Activated T-helper 17 cell treated with anti-CD3 and anti-CD28 coated beads, Interleukin-2, amount 50 U/mL, for 72 hours (primary cell): ENCODE measurements at places on chromosomes 16 and 17. TPM values are rescaled to one million over a fixed set of nuclear protein-coding genes. Genes with fewer than 3 reads are reported as not detected.

GRCh38 chr17:78923660-78924453 lies 1.3 kb downstream of the TIMP2 start:
- peak; percentile 74 for ATAC-seq

DNA sequence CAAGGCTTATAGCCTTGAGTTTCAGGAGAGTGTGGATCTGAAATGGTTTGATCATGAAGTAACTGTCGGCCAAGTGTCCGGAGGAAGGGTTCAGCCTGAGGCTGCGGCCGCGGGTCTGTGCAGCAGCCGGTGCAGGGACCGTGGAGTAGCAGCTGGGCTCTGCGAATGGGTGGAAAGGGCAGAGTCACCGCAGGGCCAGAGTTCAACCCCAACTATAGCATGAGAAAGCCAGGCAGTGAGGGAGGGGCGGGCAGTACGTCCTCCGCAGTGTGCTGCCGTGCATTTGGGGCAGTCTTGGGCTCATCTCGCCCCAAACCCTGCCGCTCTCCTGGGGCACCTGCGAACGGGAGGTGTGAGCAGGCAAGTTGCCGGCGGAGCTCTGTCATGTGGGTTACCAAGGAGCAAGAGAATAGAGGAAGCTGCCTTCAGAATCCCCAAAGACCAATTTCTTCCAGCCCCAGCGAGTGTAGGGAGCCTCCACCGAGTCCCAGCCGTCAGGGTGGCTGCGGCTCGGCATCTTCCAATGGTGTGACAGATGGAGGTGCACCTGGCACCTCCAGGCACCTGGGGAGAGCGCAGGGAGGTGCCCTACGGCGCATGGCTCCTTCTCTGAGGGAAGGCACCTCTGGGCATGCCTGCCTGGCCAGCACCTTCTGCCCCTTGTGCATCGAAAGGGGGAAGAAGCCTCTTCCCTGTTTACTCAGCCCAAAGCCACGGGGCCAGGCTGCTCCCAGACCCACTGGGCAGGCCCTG lies 87.3 kb downstream of the RPA1 start:
- ATAC-seq = no peak

DNA sequence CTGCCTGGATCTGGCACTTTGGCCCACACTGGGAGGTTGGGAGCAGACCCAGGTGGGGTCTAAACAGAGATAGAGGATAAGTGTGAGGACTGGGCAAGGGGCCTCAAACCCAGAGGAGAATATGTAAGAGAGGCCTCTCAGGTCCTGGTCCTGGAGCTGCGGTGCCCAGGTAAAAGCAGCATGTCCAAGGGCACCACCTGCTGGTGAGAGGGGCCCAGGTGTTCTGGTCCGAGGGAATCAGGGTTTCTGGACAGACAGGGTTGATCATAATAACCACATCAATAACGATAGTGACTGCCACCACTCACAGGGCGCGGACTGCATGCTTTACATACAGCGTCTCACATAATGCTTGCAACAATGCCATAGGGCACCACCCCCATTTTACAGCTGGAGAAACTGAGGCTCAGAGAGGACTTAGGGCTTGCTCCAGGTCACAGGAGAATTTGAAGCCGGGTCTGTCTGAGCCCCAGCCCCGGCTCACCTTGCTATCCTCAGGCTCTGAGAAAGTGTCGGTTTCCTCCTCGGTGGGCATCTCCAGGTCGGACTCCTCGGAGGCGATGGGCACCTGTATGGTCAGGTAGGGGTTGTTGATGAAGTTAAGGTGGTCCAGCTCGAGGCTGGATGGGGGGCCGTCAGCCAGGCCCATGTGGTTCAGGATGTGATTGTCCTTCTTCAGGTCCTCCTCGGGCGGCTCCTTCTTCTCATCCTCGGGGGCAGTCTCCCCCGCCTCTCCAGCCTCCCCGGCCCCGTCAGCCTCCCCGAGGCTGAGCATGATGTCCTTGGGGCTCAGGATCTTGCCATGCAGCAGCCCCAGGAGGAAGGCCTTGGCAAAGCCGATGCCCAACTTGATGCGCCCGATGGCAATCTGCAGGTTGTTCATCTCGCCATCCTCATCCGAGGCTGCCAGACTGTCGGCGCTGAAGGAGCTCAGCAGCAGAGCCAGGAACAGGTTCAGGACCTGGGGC lies 19.1 kb upstream of the CD79B start:
- no peak for ATAC-seq

GRCh38 chr17:11990363-11990983 lies 6.8 kb downstream of the ZNF18 start:
- ATAC-seq = no peak

DNA sequence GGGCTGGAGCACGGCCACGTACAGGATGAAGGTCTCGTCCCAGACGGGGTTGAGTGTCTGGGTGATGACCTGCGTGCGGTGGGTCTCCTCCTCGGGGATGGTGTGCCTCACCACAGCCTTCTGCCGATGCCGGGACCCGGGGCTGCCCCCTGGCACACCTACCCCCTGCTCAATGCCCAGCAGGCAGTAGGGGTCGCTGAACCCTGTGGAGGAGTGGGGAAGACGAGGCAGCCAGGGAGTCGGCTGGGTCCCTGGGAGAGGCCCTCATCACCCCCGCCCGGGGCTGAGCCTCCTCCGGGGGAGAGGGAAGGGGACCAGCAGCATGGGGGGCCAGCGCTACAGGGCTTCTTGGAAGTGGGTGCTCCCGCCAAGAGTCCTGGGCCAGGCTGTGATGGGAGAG lies 1.8 kb downstream of the UNC13D start:
- no peak for ATAC-seq

KRTAP4-9 gene
- not detected for total RNA-seq

- no peak for ATAC-seq
Measured at GRCh38 chr17:29838961-29839360, 91.1 kb downstream of the SSH2 start.

KRT12 gene
- not detected for total RNA-seq

GRCh38 chr17:44780161-44780560 lies 21.4 kb downstream of the ADAM11 start:
- no peak for ATAC-seq

- ATAC-seq = no peak
Measured at GRCh38 chr17:66799849-66800537, 34.9 kb upstream of the CACNG5 start.

DNA sequence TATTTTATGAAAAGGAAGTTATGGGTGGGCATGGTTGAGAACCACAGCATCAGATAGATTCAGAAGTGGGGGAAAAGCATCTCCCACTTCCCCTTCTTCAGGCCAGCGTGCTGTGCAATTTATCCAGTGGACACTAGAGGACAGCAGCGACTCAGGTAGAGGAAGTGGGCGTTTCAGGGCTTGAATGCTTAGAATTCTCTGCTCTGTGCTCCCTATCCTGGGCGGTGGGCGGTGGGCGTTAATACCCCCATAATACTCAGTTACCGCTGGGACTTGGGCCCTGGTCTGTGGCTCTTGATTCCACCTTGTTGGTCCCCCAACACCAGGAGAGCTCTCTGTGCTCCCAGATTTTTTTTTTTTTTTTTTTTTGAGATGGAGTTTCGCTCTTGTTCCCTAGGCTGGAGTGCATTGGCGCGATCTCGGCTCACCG lies 3.7 kb upstream of the LYZL6 start:
- peak; percentile 50 for ATAC-seq

DNA sequence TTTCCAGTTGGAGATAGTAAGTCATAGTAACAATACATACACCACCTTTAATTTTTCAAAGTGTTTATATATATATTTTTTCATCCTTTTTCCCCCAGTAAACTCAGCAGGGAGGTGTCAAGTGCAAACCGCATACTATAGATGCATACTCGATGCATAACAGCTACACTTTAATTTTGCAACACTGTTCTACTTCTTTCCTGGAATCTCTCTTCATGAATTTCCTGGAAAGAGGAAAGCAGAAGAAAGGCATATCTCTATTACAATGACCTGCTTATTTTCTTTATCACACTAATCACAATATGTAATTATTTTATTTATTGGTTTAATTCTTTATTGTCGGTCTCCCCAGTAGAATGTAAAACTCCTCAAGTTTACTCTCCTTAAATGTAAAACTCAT lies 140.0 kb downstream of the SNX11 start:
- ATAC-seq = no peak

DNA sequence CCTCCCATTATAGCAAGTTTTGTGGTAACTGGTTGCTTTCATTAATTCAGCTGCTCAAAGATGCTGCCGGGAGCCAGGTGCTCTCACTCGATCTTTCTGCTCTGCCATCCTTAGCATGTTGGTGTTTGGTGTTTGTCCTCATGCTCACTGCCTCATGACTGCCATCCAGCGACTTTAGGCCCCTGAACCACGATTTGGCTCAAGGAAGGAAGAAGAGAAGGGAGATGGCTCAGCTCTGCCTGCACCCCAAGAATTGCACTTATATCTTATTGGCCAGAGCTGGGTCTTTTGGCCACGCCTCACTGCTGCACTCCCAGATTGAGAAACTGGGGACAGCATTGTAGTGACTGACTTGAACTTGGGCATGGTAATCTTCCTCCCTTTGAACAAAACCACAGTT lies 52.7 kb downstream of the ARSG start:
- ATAC-seq = no peak

DNA sequence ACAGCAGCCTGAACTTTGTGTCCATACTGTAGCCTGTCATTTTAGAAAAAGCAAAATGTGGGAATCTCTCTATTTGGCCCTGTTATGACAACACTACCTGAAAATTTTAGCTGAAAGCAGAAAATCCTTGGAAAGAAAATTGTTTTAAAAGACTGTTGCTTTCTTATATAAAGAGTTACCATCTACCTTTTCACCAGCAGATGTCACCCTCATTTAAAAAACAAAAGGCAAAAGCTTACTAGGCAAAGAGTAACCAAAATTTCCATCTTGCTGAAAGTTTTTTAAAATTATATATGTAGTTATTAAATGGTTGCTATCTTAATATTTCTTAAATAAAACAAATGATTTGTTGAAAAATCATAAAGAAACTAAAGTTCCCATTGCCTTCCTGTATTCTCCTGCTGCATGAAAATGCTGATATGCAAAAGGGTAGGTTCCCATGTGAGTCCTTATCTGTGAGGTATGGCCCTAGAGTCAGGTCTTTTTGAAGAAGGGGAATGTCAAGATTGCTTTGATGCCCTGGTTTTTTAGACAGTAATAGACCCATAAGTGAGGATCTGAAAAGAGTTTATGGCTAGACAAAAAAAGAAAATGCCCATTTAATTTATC lies 61.0 kb downstream of the TNRC6C start:
- no peak for ATAC-seq

SLC9A5 gene
- 3.5 TPM for total RNA-seq

DNA sequence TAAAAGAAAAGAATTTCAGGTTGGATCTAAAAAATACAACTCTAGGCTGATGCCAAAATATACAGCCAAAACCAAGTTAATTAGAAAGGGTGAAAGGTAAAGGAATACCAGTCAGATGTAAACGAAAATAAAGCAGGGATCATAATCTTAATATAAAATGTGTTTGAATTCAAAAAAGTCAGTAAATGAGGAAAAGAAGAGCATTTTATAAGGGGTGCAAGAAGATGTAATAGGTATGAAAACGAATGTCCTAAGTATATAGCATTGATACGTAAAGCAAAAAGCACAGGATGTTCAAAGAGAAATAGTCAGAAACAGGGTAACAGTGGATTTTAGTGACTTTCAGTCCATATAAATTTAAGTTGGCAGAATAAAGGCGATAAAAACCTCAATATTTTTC lies 2.5 kb downstream of the OR3A1 start:
- ATAC-seq = no peak

C1QL1 gene
- 0.34 TPM for total RNA-seq

DNA sequence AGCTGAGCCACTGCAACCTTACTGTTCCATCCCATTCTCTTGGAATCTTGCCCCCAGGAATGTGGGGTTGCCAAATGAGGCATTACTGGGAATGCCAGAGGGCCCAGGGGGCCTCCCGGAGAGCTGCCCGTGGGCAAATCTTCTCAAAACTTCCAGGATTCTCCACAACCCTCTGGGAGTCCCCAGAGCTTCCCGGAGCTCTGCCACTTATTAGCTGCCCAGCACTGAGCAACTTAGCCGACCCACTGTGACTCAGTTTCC lies 306.0 kb downstream of the FOXL1 start:
- ATAC-seq = no peak

DNA sequence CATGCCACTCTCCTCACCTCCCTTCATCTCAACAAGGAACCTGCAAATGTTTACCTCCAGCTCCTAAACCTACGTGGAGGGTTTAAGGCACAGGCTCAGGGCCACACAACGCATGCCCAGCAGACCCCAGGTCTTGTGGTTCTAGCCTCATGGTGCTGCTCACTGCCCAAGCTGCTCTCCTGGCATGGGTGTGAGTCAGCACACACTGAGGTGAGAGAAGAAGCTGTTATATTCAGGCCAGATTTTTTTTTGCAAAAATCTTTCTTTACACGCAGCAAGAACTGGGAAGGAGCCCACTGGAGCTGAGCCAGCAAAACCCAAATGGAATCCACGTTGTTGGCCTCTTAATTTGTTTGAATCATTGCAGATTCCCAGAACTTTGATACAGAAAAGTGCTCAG lies 5.5 kb upstream of the C16orf96 start:
- no peak for ATAC-seq

- ATAC-seq = no peak
Measured at GRCh38 chr17:61449707-61450640, 2.2 kb upstream of the TBX4 start.

DNA sequence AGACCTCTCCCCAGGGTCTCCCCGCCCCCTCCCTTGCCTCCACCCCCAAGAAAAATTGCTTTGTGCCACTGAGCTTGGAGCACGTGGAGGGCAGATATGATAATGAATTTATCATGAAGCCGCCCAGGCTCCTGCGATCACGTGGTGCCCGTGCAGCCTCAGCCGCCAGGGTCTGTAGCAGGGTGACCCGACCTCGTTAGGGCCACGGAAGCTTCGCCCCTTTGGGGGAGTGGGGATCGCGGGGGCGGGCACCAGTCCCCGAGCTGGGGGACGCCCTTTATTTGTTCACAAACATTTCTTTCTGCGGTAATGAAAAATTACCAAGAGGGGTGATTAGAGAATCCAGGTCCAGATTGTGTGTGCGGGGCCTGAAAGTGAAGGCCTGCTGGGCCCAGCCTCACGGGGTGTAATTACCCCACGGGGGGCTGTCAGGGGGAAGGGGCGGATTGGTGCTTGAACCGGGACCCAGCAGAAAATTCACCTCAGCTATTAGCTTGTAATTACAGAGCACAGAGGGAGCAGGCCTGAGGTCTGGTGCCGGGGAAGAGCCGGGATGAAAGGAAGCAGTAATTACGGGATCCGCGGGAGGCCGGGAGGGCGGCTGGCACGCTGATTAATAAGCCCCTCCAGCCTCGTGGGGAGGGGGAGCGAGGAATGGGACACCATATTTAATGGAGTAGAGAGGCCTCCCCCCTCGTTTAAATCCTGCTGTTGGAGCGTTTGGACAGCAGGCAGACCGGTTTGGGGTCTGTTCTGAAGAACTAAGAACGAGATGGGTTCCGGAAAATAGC lies 13.3 kb downstream of the GSE1 start:
- ATAC-seq = no peak

- ATAC-seq = peak; percentile 98
Measured at GRCh38 chr17:56786989-56787482, 46.7 kb downstream of the C17orf67 start.
